HFFc6 (cell line): ENCODE measurements at places on chromosomes 13 and 19.

DNA sequence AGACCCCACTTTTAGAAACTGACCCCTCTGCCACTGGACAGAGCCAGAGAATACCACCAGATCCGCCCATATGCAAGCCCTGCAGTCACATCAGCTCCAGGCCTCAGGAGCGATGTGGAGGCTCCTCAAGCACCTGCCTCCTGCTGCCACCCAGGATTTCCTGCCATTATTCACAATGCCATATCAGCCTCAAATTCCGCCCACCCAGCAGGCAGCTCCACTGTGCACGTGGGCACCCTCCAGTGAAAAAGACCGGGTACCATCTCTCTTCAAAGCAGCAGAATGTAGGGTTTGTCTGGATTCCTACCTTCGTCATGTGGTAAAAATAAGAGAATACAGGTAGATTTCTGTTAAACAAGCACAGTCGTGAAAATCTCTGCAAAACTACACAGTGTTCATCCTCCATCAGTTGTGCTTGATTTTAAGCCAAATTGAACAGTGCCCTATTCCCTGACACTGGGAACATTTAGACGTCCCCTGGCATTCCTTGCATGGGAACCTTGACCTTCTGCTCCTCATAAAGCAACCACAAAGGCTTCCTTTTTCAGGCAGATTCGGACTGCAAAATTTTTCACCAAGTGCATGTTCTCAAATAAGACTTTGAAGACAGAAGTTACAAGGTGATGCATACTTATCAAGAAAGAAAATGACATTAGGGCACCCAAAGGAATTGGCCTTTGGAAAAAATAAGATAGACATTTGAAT lies 56.4 kb downstream of the FAM124A start:
- no peak overlapping the region for H3K27ac ChIP-seq
- H3K4me1 ChIP-seq = peaks cover 6% of the 10 kb centered on the region; the same call in 1 of the 2 replicates
- no peaks in the 10 kb centered on the region for H3K36me3 ChIP-seq
- H3K27me3 ChIP-seq = peaks cover 29% of the 10 kb centered on the region

DNA sequence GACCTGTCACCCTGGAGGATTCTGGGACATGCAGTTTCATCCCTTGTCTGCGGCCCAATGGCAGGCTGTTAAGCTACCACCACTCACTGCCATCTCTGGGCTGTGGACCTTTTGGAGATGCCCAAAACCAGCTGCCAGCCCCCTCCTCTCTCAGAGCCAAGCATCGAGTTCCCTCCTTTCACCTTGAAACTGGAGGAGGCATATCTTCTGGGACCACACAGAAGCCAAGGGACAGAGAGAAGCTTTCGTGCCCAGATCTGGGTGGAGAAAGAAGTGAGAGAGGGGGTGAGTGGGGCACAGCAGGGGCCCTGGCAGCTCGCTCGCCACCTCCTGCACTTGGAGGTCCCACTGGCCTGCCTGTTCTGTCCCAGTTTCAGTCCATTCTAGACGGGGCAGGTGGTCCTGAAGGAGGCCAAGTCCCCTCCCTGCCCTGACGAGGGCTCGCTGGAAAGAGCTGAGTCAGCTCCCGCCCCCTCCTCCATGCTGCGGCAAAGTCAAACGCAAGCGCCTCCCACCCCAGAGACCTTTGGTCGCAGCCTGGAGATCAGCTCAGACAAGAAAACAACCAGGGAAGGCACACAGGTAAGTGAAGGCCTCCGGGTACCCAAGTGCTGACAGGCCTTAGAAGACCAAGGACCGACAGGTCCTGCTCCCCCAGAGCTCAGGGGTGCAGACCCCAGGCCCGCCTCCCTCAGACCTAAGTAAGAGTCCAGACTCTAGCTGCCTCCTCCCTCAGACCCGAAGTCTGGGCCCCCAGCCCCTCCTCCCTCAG lies 3.8 kb downstream of the BCAT2 start:
- H3K36me3 ChIP-seq = no peaks in the 10 kb centered on the region
- no peak overlapping the region for H3K4me3 ChIP-seq
- H3K4me1 ChIP-seq = peaks cover 18% of the 10 kb centered on the region
- DNase-seq = peak; percentile 40

DNA sequence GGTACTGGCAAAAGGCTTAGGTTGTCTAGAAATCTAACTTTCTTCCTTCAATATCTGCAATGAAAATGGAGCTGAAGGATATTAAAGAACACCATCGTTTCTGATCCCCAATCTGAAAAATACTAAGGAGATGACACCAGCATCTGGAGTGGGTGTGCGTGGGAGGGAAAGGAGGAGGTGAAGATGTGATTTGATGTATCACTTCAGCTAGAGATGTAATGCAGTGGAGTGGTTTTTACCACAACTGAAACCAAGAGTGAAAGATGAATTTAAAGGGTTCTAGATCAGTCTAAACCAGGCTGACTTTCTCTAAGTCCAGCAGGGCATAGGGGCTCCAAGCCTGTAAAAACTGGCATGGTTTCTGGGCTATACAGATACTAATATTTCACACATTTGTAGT lies 148.4 kb downstream of the AKAP11 start:
- no peak overlapping the region for H3K27ac ChIP-seq
- no peaks in the 10 kb centered on the region for H3K36me3 ChIP-seq
- H3K4me1 ChIP-seq = no peaks in the 10 kb centered on the region
- no peak overlapping the region for H3K4me3 ChIP-seq
- peaks cover 4% of the 10 kb centered on the region for H3K27me3 ChIP-seq

GRCh38 chr13:99657848-99658260 lies 156.6 kb downstream of the TM9SF2 start:
- H3K27ac ChIP-seq = no peak overlapping the region
- peak overlapping the region; percentile 74; the same call in 1 of the 2 replicates for H3K4me3 ChIP-seq
- H3K27me3 ChIP-seq = peaks cover 8% of the 10 kb centered on the region
- peaks cover 17% of the 10 kb centered on the region for H3K4me1 ChIP-seq

- peaks cover 7% of the 10 kb centered on the region; the same call in 1 of the 2 replicates for H3K36me3 ChIP-seq
- no peak overlapping the region for H3K4me3 ChIP-seq
- H3K27me3 ChIP-seq = 0 out of 2 replicates have a peak, but pooled peaks cover 2% of the 10 kb centered on the region
- peaks cover 20% of the 10 kb centered on the region for H3K4me1 ChIP-seq
- peak overlapping the region; percentile 4; the same call in 1 of the 2 replicates for H3K27ac ChIP-seq
These were observed 20.2 kb upstream of the PGLS start for GRCh38 chr19:17491287-17491686.
